Foreskin keratinocyte (primary cell): ENCODE measurements at places on chromosomes 3 and 15.
A peak's percentile ranks its signal among the peaks of the same experiment; 100 is the strongest.

GRCh38 chr15:76333720-76334437 lies 2.7 kb upstream of the ISL2 start:
- DNase-seq, result peak; percentile 14

- DNase-seq, result no peak
Observed at GRCh38 chr15:40764629-40765103, 798 bp downstream of the GCHFR start.

DNA sequence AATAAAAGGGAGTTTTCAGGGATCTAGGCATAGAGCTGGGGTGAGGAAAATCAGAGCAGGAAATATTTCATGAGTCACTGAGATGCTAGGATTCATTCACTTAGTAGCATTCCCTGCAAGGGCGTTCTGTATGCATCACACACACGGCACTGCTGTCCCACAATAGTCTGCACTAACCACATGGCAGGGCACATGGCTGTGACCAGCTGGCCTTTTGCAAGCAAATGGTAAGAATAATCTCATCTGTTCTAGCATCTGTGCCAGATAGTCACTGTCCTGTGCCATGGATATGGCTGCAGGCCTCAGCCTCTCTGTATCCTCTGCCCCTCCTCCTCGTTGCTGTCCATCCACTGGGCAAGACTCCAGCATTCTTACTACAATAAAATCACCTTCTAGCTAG lies 37.8 kb downstream of the BOC start:
- DNase-seq, result peak; percentile 76

- no peak for DNase-seq
Observed at GRCh38 chr3:128933922-128934253, 54.5 kb downstream of the ACAD9 start.

- DNase-seq, result no peak
Observed at GRCh38 chr15:68431792-68432401, at the start of gene ITGA11. Gene ITGA11, minus strand, starts transcription at chr15:68432163. Its CDS starts 97 bp downstream, at chr15:68432066.
